ENCODE measurements at places on chromosomes 2 and 18.

DNA sequence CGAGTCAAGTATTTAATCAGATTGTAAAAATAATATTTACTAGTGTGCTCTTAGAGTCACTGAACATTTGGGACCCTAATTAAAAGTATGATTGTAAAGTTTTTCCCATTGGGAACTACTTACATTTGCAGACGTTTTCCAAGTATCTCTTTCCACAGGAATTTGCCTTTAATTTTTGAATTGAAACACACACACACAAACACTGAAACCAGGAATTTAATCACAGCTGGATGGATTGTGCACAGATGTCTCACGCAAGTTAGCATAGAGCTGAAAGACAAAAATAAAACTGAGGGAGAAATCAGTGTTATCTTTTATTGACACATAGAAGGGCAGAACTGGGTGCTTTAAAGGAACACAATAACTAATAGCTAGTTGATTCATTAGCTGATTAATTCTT lies 230.7 kb downstream of the RND3 start:
- DNase-seq, result no peak

DNA sequence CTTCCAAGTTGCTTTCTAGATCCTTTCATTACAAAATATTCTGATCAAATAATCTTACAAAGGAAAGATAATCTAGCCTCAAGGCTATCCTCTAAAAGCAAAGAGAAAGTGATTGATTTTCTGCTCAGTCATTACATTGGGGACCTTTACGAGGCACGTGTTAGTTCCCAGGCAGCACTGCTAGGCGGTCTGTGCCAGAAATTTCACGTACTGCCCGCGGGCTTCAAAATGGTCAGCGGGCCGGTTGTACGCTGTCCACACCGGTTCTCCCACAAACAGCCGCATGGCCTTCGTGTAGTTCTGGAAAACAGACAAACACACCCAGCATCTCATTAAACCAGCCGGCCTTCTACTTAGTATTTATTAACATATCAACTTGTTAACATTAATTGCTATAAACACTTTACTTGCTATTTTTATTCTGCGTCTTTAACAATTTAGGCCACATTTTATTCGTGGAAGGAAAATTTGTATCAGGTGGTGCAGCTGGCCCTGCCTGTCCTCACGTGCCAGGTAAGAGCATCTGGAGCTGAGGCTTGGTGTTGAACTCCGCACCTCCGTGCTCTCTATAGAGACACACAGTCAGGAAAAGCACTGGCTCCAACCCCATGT lies 20.4 kb downstream of the ADI1 start:
- DNase-seq, result no peak

GRCh38 chr2:218582076-218582475 lies 13.4 kb downstream of the CNOT9 start:
- DNase-seq, result no peak

- no peak for DNase-seq
These were observed 372.8 kb upstream of the ST6GAL2 start for GRCh38 chr2:107258531-107259407.

- no peak for DNase-seq
These were observed 37.3 kb upstream of the TANK start for GRCh38 chr2:161122772-161123530.

- DNase-seq, result no peak
These were observed 103.1 kb downstream of the DTNB start for GRCh38 chr2:25570161-25570845.

DNA sequence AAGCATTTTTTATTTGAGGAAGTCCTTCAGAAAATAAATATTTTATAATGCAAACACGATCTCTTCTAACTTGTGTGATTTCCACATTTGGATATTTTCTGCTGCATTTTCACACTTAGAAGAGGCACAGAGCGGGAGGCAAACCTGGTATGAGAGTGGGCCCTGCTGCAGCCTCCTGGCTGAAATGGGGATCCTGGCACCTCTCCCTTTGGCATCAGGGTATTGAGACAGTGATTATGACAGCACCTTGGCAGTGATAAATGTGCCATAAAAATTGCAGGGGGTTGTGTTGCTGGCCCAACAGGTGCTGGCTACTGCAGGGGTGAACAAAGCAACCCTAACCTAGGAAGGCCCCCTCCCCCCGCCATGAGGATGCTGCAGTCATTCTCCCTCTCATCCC lies 128.6 kb downstream of the TSN start:
- DNase-seq, result no peak

- DNase-seq, result no peak
These were observed 135.8 kb upstream of the APCDD1 start for GRCh38 chr18:10318691-10318970.

DNA sequence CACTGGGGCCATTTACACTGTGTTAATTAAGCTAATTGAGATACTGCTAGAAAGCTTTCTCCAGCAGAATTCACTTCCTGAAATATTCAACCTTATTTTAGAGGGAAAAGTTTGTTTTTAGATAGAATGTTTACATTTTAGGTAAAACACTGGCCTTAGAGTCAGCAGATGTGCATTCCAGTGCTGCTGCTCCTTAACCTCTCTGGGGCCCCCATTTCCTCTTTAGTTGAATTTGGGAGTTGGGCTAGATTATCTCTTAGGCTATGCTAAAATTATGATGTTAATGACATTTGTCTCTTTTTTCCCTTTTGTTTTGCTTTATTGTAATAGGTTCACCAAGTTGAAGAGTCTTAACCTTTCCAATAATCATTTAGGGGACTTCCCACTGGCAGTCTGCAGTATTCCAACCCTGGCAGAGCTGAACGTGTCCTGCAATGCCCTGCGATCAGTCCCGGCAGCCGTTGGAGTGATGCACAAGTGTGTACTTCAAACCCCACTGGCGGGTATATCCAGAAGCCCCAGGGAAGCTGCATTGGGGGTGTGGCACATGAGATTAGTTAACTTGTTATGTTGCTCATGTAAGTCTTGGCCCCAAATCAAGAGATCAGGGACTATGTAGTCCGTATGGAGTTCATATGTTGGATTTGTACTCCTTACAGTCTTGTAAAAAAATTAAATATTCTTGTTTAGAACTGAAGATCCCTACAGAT lies 179.5 kb downstream of the PHLPP1 start:
- no peak for DNase-seq

GRCh38 chr2:71643674-71644357 lies 190.5 kb downstream of the DYSF start:
- DNase-seq, result no peak
